ENCODE measurements at places on chromosomes 5 and 9.

- DNase-seq = no peak
Measured at GRCh38 chr5:28253431-28253830, 1215.0 kb upstream of the CDH9 start.

- DNase-seq = no peak
Measured at GRCh38 chr9:4839470-4839912, 46.7 kb downstream of the RCL1 start.

DNA sequence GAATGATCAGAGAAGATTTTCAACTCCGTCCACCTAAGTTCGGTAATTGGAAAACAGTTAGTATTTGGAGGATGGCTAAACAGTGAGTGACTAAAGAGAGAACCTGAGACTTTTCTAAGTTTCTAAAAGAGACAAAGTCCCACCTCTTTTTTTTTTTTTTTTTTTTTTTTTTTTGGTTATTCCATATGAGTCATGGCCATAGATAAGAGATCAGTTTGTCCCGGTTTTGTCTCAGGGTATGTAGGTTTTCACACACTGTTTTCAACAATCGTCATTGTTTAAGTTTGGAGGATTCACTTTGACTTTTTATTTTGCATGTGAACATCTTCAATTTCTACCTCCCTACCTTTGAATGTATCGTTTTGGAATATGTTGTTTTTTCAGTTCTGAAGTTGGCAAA, 85.9 kb downstream of the NTRK2 start:
- no peak for DNase-seq

DNA sequence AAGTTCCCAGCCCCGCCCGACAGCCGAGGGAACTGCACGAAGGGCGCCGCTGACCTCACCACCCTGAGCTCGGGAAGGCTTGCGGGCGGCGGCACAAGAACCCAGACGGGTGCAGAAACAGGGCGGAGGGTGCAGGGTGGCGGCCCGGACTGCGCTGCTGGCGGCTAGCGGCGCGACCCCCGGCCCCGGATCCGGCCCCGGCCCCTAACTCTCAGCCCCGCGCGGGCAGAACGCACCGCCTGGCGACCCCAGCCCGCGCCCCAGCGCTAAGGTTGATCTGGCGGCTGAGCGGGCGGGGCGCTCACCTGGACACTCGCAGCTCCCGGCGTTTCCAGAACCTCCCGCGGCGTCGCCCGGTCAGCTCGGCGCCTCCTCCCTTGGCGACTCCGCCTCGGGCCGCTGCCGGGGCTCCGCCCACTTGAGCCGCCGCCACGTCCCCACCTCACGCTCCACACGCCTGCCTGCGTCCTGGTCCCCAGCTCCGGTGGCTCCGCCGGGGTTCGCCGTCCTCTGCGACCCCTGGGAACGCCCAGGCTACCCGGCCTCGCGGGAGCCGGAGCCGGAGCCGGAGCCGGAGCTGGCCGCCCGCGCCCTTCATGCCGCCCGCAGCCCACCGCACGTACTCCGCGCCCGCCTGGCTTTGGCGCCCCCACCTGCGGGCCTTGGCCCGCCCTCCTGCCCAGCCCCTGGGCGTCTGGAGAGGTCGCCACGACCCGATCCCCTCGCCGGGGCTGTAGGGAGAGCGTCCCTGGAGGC, at the start of gene P4HA2:
P4HA2 (minus strand) TSS at position 369 of the 756 bp plus-strand sequence. CDS start 9,227 bp downstream, outside the sequence.
- DNase-seq = no peak

- no peak for DNase-seq
Measured at GRCh38 chr9:90098408-90098807, 493.6 kb downstream of the GADD45G start.

DNA sequence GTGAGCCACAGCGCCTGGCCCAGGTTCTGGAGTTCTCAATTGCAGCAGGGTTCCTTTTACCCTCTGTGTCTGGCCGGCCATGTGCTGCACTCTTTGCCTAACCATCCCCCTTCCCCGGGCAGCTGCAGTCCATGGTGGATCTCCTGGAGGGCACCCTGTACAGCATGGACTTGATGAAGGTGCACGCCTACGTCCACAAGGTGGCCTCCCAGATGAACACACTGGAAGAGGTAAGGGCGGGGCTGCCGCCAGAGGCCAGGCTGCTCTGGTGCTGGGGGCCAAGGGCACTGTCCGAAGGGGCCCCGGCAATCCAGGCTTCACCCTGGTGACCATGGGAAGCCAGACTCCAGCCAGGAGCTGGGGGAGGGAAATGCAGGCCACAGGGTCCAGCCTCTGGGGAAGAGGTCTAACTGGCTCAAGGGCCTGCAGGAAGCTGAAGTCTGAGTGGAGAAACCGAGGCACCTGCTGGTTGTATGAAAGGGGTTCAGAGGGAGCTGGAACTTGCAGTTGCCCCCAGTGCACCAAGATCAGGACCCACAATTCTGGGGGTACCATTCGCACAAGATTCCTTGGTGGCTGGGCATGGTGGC, 18.1 kb downstream of the OLFML2A start:
- DNase-seq = no peak

DNA sequence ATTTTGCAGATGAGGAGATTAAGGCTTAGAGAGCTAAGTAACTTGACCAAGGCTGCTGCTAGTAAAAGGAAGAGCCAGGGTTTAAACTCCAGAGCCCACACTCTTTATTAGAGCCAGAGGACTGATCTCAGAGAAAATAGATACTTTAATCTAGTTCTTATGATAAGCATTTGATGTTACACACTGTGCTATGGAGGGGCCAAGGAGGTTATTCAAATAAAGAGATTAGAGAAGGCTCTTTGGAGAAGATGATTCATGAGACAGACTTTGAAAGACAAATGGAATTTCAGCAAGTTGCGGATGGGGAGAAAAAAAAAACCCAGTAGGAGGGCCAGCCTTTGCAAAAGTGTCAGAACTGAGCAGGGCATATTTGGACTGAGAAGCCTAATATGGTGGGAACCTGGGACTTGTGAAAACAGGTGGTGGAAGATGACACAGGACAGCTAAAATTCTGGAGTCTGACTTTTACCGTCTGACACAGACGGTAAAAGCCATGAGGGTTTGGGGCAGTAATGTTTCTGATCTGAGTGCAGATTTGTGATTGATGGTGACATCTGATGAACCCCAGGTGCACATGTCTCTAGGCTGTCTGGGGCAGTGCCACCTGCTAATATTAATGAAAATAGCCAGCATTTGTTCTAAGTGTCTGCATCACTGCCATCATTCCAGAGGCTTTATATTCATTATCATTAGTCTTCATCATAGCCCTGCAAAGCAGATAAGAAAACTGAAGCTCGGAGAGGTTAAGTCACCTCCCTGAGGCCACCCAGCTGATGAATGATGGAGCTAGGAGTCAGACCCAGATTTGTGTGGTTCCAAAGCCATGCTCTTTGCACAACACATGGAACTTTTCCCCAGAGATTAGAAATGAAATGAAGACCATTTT, 65.3 kb upstream of the CXCL14 start:
- no peak for DNase-seq

- no peak for DNase-seq
Measured at GRCh38 chr9:87739546-87739945, 13.6 kb downstream of the CTSL start.

- no peak for DNase-seq
Measured at GRCh38 chr5:160009591-160009989, 651 bp downstream of the TTC1 start.

DNA sequence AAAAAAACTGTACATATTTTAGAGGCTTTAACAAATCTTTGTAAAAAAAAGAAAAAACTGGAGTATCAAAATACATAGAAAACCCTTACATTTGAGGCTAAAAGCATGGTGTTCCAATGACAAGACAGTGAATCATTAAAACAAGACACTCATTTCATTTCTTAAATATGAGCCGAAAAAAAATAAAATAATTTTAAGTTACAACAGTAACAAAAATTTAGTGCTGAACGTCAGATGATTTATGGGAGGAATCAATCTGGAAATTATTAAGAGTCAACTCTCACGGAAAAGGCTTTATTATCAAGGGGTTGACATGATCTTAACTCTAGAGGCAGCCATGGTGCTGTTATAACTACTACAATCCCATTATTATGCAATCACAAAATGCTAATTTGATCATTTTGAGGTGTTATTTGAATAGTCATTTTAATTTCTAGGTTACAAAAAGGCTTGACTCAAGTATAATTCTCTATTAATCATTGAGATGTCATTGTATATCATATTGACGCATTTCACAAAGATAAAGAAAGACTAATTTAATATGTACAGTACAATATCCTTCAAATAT, 51.9 kb downstream of the MAPKAP1 start:
- DNase-seq = no peak

DNA sequence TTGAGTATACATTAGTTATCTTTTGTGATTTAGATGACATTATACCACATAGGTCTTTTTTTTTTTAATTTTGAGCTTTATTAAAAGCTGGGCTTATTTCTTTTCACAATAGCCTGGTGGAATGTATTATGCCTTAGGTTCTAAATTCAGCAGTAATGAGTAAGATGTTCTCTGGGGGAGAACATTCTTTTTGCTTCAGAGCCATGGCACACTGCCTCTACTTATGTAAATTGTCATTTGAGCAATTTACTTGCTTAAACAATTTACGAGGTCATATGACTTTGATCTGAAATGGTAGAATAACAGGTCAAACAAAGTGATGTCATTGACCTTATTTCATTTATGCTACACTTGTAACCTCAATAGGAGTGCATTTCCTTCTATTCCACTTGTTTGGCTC, 154.2 kb downstream of the FOCAD start:
- no peak for DNase-seq

GRCh38 chr9:137951107-137951506, 73.5 kb downstream of the CACNA1B start:
- DNase-seq = no peak
